ENCODE measurements at places on chromosomes 6 and 20. TPM values are rescaled to one million over a fixed set of nuclear protein-coding genes. Genes with fewer than 3 reads are reported as not detected.

GRCh38 chr6:146857980-146858347, 259.2 kb downstream of the ADGB start:
- H3K27me3 ChIP-seq, result no peaks in the 10 kb centered on the region
- no peak overlapping the region for H3K27ac ChIP-seq
- DNase-seq, result no peak
- H3K4me3 ChIP-seq, result no peak overlapping the region
- H3K36me3 ChIP-seq, result no peaks in the 10 kb centered on the region
- H3K4me1 ChIP-seq, result peaks cover 28% of the 10 kb centered on the region

- H3K36me3 ChIP-seq, result no peaks in the 10 kb centered on the region
- peaks cover 3% of the 10 kb centered on the region for H3K27me3 ChIP-seq
- no peak overlapping the region for H3K27ac ChIP-seq
- no peak overlapping the region for H3K4me3 ChIP-seq
Measured at GRCh38 chr6:17725083-17725482, 18.4 kb upstream of the NUP153 start.

GRCh38 chr20:44196271-44196670, 9.3 kb upstream of the JPH2 start:
- H3K4me3 ChIP-seq, result no peak overlapping the region
- peaks cover 49% of the 10 kb centered on the region for H3K36me3 ChIP-seq
- DNase-seq, result no peak
- peaks cover 2% of the 10 kb centered on the region for H3K27me3 ChIP-seq
- H3K4me1 ChIP-seq, result peaks cover 28% of the 10 kb centered on the region

GRCh38 chr6:137488150-137489045, 5.8 kb downstream of the OLIG3 start:
- H3K4me1 ChIP-seq, result peaks cover 22% of the 10 kb centered on the region
- H3K36me3 ChIP-seq, result no peaks in the 10 kb centered on the region
- H3K27me3 ChIP-seq, result peaks cover 85% of the 10 kb centered on the region
- DNase-seq, result no peak

DNA sequence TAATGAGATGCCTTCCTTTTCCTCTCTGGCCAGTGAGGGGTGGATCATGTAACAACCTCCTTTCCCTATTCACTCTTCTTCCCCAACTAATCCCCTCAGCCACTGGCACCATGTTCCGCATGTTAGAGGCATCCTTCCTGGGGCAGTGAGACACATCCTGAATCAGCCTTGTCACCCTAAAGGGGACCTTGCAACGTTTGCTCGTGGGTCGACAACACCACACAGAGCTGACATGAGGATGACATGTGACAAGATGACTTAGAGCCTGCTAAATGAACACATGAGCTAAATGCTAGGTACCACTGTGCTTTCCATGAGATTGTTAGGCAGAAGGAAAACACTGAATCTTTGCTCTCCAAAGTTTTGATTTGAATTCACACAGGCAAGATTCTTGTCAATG, 129.2 kb downstream of the ATXN1 start:
- no peaks in the 10 kb centered on the region for H3K27me3 ChIP-seq
- peaks cover 58% of the 10 kb centered on the region for H3K36me3 ChIP-seq
- DNase-seq, result no peak

- no peak overlapping the region for H3K4me3 ChIP-seq
- H3K36me3 ChIP-seq, result no peaks in the 10 kb centered on the region
- DNase-seq, result no peak
- H3K27ac ChIP-seq, result no peak overlapping the region
- H3K27me3 ChIP-seq, result peaks cover 30% of the 10 kb centered on the region
Measured at GRCh38 chr6:134103006-134103405, 50.6 kb upstream of the SLC2A12 start.

DNA sequence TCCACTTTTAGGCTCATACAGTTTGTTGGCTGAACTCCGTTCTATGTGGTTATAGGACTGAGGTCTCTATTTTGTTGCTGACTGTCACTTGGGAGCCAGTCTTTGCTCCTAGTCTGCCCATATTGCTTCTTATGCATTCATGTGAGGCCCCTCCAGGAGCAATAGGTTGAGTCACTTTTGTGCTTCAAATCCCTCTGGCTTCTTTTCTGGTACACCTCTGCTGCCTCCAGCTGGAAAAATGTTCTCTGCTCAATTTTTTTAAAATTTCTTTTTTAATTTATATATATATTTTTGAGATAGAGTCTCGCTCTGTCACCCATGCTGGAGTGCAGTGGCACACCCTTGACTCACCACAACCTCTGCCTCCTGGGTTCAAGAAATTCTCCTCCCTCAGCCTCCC, 42.7 kb upstream of the NOX3 start:
- H3K36me3 ChIP-seq, result no peaks in the 10 kb centered on the region
- H3K27ac ChIP-seq, result no peak overlapping the region
- H3K4me3 ChIP-seq, result no peak overlapping the region
- no peaks in the 10 kb centered on the region for H3K27me3 ChIP-seq
- peaks cover 5% of the 10 kb centered on the region for H3K4me1 ChIP-seq

SEMG1 gene
- not detected for total RNA-seq

GRCh38 chr6:151719070-151719469, 88.4 kb upstream of the ESR1 start:
- peaks cover 19% of the 10 kb centered on the region for H3K27me3 ChIP-seq
- no peak overlapping the region for H3K27ac ChIP-seq

GRCh38 chr6:155493694-155494143, 38.1 kb upstream of the NOX3 start:
- no peak overlapping the region for H3K27ac ChIP-seq

MAP7 gene
- 0.94 TPM for total RNA-seq

DNA sequence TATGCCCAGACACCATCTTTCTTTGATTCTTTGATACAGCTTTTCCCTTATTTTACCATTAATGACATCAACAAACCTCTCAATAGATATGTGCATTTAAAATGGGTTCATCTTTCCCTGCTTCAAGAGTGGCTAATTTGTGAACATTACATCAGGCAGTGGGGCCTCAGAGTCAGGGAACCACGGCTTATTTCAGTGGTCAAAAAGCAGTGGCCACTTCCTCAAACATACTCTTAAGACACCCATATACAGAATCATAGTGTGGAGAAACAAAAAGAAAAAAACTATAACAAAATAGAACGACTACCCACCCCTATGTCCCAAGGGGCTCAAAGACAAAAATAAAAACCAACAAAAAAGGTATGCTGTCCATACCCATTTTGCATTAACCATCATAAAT, 12.9 kb downstream of the SALL4 start:
- H3K27ac ChIP-seq, result no peak overlapping the region
- peaks cover 3% of the 10 kb centered on the region for H3K27me3 ChIP-seq
- DNase-seq, result no peak
- H3K4me1 ChIP-seq, result no peaks in the 10 kb centered on the region

ZNF217 gene
- 60.6 TPM for total RNA-seq

Measured in activated T-helper 2 cell treated with anti-CD3 and anti-CD28 coated beads, Interferon-gamma antibody, Interleukin-2, Interleukin-4, amounts not matched to agents 10 μg/mL and 5 μg/mL and 100 μg/mL, durations not matched to agents 14 hours and 24 hours and 36 hours (primary cell).